ENCODE measurements at places on chromosomes 7 and 10.

GRCh38 chr7:158260567-158261361 lies 326.9 kb downstream of the PTPRN2 start:
- DNase-seq: no peak

GRCh38 chr7:27160546-27161213 lies 4.2 kb upstream of the HOXA7 start:
- peak; percentile 94 for DNase-seq

DNA sequence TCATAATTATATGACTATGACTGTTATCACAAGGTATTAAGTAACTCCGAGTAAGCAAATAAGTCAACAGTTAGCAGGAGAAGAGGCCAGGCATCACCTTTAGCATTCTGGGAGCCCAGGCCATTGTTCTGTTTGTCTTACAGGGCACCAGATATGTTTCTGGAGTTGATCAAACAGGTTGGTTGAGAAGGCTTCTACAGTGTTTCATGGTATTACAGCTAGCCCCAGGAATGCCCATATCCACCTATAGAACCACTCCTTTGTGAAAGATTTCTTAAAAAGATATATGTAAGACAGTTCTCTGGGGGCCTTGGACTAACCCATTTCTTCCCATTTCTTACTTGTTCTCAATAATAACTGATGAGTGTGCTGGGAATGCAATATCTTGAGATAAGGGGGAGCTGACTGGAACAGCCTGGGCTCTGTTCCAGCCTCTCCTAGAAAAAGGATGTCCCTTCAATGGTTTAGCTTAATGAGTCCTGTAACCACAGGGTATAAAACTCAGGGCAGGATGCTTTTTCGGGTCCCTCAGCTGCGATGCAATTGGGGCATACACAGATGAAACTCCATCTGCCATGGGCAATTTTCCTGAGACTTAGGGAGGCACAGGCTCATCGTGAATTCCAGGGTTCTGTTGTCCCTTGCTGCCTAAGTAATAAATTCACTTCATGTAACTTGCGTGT lies 286.4 kb downstream of the BAMBI start:
- DNase-seq: no peak

DNA sequence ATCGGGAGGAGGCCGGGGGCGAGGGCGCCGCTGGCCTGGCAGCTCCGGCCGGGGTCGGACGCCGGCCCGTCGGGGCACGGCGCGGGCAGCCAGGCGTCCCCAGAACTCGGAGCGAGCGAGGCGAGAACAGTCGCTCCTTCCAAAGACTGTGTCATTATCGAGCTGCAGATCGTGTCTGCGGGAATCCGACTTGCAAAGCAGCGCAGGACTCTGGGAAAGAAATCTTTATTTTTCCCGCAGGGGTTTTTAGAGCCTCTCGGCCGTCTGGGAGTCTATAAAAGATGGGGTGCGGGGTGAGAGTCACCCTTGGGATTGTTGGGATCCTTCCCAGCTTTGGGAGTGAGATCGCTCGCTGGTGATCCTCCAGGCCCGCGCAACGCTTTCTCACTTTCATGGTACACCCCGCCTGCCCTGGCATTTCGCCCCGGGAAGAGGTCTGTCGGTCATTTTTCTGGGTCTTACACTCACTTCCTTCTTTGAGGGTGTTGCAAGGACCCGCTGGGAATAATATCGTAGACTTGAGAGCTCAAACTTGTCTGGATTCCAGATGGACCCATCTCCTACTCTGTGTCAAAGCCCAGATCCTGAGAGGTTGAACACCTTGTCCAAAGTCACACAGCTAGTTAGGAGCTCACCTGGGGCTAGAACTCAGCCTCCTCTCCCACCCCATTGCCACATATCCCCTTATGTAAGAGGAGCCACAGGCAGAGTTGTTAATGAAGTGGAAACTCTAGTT lies 1.0 kb downstream of the UBTD1 start:
- no peak for DNase-seq

- no peak for DNase-seq
These were observed 78.9 kb upstream of the FOXK1 start for GRCh38 chr7:4602905-4603842.

- DNase-seq: no peak
These were observed 323.0 kb upstream of the LRGUK start for GRCh38 chr7:133804127-133804526.

DNA sequence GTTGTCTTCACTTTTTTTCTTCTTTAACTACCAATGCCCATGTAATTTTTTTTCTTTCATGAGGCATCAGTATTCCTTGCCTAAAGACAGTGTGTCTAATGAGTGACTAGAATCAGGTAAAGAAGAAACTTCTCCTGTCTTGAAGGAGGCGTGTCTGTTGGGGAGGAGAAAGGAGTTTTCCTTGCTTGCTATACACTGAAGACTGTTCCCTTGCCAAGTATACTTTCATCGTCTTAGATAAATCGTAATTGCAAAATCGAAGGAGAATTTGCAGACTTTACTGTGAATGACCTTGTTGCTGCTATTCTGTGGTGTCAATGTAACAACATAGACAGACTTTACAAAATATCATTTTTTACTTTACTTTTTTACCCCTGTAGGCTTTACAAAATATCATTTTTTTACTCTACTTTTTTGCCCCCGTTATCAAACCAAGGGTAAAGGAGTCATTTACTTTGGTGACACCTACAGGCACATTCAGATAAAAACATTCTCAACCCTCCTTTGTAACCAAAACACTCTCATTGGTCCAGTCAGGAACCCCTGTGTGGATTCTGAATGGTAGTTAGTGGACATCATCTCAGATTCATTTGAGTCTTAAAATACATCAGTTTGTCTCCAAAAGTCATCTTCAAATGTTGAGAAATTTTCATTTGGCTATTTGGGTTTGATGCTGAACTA lies 232.4 kb downstream of the AHR start:
- no peak for DNase-seq

GRCh38 chr7:99949645-99950228 lies 20.3 kb upstream of the GJC3 start:
- DNase-seq: no peak

GRCh38 chr7:28488061-28488791 lies 75.9 kb downstream of the CREB5 start:
- peak; percentile 64 for DNase-seq

DNA sequence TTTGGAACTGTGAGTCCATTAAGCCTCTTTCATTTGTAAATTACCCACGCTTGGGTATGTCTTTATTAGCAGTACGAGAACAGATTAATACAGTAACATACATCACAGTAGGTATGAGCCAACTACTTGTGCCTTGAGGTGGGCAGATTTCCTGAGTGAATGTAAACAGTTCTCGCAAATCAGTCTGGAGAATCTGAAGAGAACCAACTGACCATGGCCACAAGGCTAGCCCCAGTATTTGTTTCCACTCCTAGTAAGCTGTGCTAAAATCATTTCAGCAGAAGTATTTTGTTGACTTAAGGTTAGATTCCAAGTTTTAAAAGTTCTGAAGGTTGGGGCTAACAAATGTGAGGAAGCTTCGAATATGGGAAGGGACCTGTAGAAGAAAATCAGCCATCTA lies 82.9 kb downstream of the NOD1 start:
- DNase-seq: no peak

- DNase-seq: no peak
These were observed 371.9 kb downstream of the BMPER start for GRCh38 chr7:34277016-34277802.

DNA sequence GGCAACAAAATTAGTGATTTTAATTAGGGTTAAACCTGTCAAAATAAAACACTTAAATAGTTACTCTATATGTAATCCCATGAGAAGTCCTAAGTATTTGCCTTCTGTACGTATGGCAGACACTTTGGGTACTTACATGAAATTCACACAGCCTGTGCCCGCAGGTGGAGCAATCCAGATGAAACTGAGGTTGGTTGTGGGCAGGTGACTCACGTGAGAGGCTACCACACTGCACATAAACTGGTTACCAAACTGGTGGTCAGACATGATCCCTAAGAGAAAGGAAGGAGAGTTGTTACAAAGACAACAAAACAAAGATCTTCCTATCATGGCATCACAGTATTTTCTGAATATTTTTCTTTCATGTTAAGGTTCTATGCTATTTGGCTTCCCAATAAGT lies 156.1 kb downstream of the RELN start:
- no peak for DNase-seq

DNA sequence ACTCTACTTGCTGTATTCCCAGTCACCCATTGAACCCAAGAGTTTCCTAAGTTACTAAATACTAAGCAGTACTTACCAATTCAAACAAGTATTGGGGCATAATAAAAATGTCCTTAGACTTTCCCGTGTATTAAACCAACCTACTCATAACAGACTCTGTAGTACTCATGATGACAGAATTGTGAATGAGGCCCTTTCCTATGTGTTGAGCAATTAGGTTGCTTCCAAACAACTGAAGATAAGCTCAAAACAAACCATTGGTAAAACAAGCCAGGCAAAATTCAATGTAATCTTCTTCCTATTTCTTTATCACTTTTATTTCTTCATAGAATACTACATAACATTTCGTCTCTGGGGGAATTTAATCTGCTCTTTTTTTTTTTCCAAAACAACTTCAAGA lies 106.5 kb upstream of the ANK3 start:
- no peak for DNase-seq

GRCh38 chr10:121078672-121079102 lies 227.5 kb downstream of the WDR11 start:
- no peak for DNase-seq

DNA sequence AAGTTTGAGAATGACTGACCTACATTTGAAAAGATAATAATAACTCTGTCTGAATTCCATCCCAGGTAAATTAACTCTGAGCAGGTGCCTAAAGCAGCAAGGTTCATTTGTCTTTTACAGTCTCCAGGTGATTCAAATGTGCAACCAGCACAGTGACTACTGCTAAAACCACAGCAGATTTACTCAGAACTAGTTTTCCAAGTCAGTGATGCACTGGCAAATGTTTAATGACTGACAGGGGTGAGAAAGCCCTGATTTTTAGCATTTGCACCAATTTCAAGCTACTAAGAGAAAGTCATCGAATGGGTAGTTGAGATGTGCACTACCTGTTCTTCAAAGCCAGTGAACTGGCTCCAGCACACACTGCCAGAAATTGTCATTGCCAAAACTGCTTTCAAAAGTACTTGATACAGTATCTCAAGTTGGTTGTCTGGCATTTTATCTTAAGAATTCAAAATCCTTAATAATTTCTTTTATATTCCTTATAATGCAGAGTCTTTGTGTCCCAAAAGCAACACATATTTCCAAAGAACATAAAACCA lies 60.3 kb downstream of the ATOH7 start:
- DNase-seq: no peak

GRCh38 chr10:37436357-37436756 lies 311.0 kb downstream of the ANKRD30A start:
- no peak for DNase-seq

GRCh38 chr10:97065128-97065527 lies 120.6 kb downstream of the SLIT1 start:
- DNase-seq: no peak

DNA sequence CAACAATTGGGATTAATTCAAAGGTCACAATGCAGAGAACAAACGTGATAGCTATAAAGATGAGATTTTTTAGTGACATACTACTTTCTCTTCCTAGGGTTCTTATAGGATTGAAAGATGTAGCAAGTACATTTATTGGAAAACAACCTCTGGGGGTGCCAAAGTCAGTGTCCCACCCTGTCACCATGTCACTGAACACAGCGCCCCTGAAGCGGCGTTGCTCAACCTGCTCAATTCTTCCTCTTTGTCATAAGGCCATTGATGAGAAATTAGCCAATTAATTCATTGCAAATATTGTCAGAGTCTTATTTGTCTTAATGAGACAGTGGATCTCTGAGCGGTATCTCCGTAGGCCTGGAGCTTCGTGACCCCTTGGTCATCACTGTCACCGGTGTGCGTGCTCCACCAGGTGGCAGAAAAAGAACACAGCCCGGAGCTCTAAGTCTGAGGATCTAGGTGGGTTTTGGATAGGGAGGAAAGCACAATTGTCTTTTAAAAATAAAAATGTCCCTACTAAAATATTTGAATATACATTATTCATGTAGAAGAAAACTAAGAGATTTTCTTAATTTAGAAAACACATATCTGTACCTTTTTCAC lies 362.6 kb downstream of the PAXIP1 start:
- DNase-seq: no peak

GRCh38 chr7:7868572-7868899 lies 100.1 kb upstream of the GLCCI1 start:
- DNase-seq: no peak

DNA sequence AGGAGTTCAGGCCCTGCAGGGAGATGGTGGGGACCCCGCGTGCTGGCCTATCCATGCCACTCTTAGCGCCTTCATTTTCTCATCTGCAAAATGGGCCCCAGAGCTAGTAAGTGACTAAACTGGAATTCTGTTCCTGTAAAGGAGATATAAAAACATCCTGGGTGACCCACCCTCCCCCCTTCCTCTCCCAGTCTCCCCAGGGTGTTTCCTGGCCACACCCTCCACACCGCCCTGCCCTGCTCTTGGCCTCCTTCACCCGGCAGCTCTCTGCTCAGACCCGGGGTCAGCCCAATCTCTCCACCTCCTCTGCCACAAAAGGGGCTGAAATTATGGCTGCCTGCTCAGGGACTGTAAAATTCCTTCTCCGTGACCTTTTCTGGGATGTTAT lies 70.7 kb downstream of the C10orf105 start:
- DNase-seq: no peak

DNA sequence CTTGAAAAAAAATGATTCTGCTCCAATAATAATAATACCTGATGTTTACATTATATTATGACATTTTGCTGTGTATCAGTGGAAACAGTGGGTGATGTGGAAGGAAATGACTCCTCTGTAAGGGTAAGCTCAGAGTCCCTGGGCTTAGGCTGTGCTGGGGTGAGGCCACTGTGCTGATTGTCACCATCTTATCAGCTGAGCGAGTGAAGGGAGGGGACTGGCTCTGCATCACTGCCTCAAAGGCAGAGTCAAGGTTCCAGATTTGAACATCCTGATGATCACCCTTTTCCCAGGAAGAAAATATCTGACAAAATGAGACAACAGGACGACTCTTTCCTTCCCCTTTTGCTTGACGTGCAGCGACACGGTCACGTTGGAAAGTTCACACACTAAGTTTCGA lies 24.0 kb upstream of the HABP2 start:
- no peak for DNase-seq

GRCh38 chr7:98175260-98175940 lies 35.8 kb upstream of the BHLHA15 start:
- no peak for DNase-seq

DNA sequence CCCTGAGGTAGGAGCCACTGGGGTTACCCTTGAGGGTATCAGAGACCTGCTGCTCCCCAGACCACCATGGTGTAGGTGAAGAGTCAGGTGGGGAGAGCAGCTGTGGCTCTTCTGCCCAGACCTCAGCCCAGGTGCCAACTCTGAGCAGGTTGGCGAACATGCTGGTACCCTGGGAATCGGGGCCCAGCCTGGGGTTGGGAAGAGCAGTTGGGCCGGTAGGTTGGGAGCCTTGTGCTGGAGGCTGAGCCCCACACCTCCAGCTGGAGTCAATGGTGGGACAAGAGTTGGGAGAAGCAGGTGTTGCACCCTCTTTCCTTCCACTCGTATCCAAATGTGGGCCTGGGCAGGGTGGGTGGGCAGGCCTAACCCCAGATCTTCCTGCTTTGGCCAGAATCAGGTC lies 114.5 kb downstream of the CDH23 start:
- no peak for DNase-seq

DNA sequence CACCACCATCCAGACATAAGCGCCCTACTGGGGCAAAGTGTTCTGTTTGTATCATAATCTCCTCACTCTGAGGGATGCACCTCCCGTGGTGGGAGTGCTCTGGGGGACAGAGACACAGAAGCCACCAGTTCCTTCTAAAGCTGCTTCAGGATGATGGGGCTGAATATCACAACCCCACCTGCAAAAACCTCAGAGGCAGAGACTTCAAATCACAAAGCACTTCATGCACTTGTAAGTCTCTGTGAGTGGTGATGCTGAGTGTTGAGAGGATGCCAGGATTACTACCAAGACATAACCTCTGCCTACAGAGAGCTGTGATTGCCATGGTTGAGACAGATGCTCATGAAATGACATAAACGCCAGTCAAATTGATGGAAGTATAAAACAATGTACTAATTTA lies 255.5 kb downstream of the CALN1 start:
- no peak for DNase-seq

Data from renal pelvis (tissue), 12 donors.